ENCODE measurements at places on chromosomes 7 and 10.

- DNase-seq: no peak
Observed at GRCh38 chr7:142796001-142796500, 25.3 kb downstream of the PRSS2 start.

- no peak for DNase-seq
Observed at GRCh38 chr10:42975558-42976340, 101.1 kb upstream of the RET start.

- DNase-seq: no peak
Observed at GRCh38 chr7:87369216-87369615, 23.8 kb downstream of the CROT start.

DNA sequence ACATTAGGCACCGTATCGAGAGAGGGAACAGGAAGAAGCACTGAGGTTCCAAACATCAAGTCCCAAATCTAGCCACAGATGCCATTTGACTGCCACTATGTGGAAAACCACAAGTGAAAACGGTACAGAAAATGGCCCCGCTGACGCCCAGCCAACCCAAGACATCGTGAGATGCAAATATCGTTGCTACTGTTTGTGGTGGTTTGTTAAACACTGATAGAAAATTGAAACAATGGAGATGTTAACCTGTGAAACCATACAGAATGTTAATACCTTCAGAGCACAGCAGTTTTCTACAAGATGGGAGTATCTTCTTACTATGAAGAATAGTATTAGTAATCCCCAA is 152.4 kb upstream of the LRRTM3 start:
- no peak for DNase-seq

- DNase-seq: no peak
Observed at GRCh38 chr10:75179657-75180177, 30.9 kb upstream of the VDAC2 start.

GRCh38 chr7:19146699-19147098 is 1.5 kb upstream of the FERD3L start:
- DNase-seq: no peak

- no peak for DNase-seq
Observed at GRCh38 chr7:80764132-80764531, 125.7 kb downstream of the CD36 start.

DNA sequence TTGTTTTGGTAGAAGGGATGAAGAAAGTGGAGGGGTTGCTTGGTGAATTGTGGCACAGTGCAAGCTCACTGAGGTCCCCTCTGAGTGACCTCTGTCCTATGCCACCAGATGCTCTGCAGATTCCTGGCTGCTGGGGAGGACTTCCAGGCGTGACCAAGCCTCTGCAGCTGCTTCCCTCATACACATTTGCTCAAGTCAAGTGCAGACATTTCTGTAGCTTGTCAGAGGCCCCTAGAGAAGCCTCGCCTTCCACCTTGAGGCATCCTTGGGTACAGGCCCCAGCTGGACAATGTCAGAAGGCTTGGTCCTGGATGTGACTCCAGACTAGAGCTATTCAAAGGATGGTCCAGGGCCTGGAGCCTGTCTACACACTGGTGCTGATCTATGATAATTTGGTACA is 464.2 kb downstream of the PLXNA4 start:
- no peak for DNase-seq

DNA sequence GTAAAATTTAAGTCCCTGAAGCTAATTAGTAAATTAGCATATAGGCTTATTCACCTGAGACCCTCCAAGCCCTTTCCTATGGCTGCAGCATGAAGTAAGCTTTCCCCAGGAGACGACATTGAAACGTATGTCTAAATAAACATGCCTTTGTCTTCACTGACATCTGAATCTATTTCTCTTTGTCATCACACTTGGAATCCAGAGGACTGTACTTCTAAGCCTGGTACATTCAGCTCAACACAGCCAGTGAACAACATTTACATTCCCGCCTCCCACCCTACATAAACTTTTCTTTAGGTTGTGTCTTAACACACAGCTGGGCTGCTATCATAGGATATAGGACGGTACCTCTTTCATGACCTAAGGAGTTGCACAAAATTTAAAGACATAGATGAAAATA is 414.4 kb downstream of the SFMBT2 start:
- DNase-seq: no peak
